ENCODE measurements at places on chromosomes 4 and X. TPM values are rescaled to one million over a fixed set of nuclear protein-coding genes. Genes with fewer than 3 reads are reported as not detected.

XAGE2 gene
- total RNA-seq: not detected

DRD5 gene
- not detected for total RNA-seq

RAB41 gene
- not detected for total RNA-seq

SPATA4 gene
- 1.2 TPM for total RNA-seq

ZDHHC15 gene
- total RNA-seq: 2.6 TPM

C4orf51 gene
- not detected for total RNA-seq

RHOXF1 gene
- total RNA-seq: 0.79 TPM

MAGEC3 gene
- total RNA-seq: not detected

HSFX3 gene
- total RNA-seq: not detected

ODAM gene
- not detected for total RNA-seq

NRK gene
- 5.0 TPM for total RNA-seq

CABS1 gene
- total RNA-seq: not detected

SLC10A6 gene
- total RNA-seq: 1.4 TPM

KIT gene
- 38.1 TPM for total RNA-seq

TET2 gene
- 31.5 TPM for total RNA-seq

PITX2 gene
- total RNA-seq: 3.2 TPM

SLITRK4 gene
- total RNA-seq: 6.0 TPM

MID1 gene
- 54.1 TPM for total RNA-seq

NXF2 gene
- total RNA-seq: not detected

CFP gene
- total RNA-seq: 8.3 TPM

USP17L12 gene
- total RNA-seq: not detected

LDB2 gene
- 59.9 TPM for total RNA-seq

DSPP gene
- total RNA-seq: not detected

MAMLD1 gene
- 6.5 TPM for total RNA-seq

TMEM271 gene
- total RNA-seq: not detected

RASSF6 gene
- total RNA-seq: 8.8 TPM

NFKB1 gene
- total RNA-seq: 56.9 TPM

TBC1D1 gene
- 170 TPM for total RNA-seq

PAK3 gene
- total RNA-seq: 2.1 TPM

BEND2 gene
- not detected for total RNA-seq

NEK1 gene
- total RNA-seq: 15.3 TPM

HSD17B13 gene
- total RNA-seq: not detected

MND1 gene
- 0.98 TPM for total RNA-seq

KDR gene
- total RNA-seq: 28.8 TPM

UGT2B15 gene
- not detected for total RNA-seq

MAGEB10 gene
- not detected for total RNA-seq

MCTS1 gene
- total RNA-seq: 30.6 TPM

RWDD4 gene
- total RNA-seq: 17.7 TPM

COL25A1 gene
- total RNA-seq: 2.3 TPM

EGFL6 gene
- not detected for total RNA-seq

TRIM2 gene
- 122 TPM for total RNA-seq

FGF13 gene
- total RNA-seq: 16.6 TPM

NUDT10 gene
- 5.2 TPM for total RNA-seq

PCSK1N gene
- 131 TPM for total RNA-seq

TRIML2 gene
- total RNA-seq: not detected

CXCL5 gene
- 0.63 TPM for total RNA-seq

Measured in kidney (tissue), 22 donors.